Activated B cell treated with CpG ODN at 0.5 μM for 24 hours (primary cell): ENCODE measurements at places on chromosomes 3 and 15.
A peak's percentile ranks its signal among the peaks of the same experiment; 100 is the strongest.

GRCh38 chr3:43521941-43522340 is 99.9 kb downstream of the ANO10 start:
- DNase-seq: no peak

DNA sequence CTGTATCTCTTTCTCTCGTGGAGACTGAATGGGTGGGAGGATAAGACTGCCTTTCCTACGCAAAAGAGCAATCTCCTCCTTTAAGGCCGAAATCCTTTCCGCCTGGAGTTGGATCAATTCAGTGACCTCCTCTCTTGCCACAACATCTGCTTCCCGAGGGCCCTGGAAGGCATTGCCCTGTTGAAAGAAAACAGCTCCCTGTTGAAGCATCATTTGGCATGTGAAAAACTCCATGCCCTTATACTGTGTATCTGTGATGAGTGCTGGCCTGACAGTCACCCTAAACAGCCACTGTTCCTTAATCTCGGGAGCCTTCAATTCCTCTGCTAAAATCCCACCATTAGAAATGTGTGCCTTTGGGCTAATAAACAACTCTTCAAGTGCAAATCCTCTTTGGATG is 80.2 kb downstream of the BOC start:
- DNase-seq: no peak

GRCh38 chr3:126476166-126477060 is 722 bp upstream of the ZXDC start:
- peak; percentile 62 for DNase-seq

GRCh38 chr3:12579905-12580304 is 23.0 kb downstream of the MKRN2 start:
- DNase-seq: no peak

DNA sequence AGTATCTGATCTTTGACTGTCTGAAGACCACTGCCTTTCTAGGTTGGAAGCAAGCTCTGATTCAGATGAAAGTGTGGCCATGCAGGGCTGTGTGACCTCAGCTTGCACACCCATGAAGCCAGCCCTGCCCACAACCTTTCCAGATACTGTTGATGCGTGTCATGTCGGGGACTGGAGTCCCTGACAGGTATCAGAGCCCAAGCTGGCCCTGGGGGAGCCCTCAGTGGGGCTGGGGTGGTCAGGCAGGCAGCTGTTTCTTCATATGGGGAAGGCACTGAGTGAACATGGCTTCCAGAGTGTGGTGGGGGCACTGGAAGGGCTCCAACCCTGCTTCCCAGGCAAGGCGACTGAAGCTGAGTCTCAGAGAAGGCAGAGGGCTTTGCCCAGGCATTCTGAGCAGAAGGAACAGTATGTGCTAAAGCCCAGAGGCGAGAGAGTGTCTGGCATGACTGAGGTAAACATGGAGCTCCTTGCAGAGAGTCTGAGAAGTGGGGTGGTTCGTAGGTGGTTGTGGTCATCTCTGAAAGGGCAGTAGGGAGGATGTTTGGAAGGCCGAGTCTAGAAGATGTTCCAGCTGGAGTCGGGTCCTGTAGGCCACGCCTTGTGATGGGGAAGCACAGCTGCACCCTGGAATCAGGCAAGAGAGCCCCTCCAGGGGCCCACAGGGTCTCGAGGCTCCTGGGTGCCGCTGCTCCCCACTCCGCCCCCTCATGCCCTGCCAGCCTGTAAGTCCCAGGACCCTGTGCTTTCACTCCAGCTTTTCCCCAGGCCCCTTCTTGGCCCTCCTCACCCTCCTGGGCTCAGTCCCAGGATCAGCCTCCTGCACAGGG is 122.2 kb downstream of the EEFSEC start:
- DNase-seq: no peak

GRCh38 chr15:91099616-91099994 is 452 bp upstream of the SV2B start:
- DNase-seq: no peak

- no peak for DNase-seq
Measured at GRCh38 chr3:138673641-138674530, 65.3 kb downstream of the FAIM start.

DNA sequence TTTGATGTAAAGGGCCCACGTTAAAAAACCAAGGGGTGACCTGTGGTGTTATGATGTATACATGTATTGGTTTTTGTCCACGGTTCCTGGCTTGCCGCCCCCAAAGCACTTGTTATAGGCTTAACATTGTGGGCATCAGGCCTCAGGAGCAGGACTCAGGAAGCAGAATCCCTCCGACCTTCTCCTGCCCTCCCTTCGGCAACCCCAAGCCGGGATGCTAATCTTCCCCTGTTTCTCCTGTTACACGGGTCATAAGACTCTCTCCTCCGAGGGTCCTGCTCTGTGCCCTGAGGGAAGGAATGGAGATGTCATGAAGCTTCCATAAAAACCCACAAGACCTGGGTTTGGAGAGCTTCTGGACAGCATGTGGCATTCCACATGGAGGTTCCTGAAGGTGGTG is 48.8 kb downstream of the RPLP1 start:
- DNase-seq: no peak

DNA sequence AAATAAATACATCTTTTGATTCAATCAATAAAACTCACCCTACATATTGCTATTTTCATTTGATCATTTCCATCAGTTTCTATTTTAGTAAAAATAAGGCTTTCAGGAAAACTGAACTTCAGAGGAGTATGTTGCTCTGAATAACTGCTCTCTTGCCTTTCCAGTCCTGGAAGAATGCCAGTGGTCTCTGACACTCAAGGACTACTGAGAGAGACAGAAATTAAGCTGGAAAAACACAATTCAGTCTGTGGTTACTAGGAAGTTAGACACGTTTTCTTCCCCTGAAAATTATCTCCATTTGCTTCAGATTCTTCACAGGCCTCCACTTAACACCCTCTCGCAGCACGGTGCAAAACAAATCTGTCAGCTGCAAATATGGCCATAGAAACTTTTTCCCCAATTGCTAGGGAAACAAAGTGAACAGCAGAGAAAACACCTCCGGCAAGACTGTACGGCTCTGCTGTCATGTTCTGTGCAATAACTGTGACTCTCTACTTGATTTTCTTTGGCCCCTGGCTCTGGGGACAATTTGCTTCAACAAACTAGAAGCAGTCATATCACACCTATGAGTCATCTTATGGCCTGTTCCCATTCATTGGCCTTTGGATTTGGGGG is 353.0 kb downstream of the MAGI1 start:
- no peak for DNase-seq

DNA sequence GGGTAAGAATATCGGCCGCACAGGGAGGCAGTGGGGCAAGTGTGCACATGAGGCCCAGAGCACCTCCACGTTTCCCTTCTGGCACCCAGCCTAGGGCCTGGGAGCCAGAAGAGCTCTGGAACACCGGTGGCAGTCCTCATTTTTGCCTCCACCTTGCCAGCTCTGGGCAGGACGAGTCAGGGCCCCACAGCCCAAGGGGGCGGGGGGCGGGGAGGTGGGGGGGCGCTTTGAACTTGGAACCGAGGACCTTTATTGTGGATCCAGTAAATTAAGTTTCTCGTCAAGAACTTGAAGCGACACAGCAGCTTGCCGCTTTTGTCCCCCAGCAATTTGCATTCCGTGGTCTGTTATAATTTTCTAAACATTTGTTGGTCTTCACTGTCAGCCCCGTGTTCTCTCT is 66.8 kb downstream of the SLC6A11 start:
- no peak for DNase-seq

- DNase-seq: no peak
Measured at GRCh38 chr3:142595141-142595540, 1.1 kb upstream of the PLS1 start.

- DNase-seq: no peak
Measured at GRCh38 chr15:59379531-59379930, 6.9 kb upstream of the MYO1E start.

DNA sequence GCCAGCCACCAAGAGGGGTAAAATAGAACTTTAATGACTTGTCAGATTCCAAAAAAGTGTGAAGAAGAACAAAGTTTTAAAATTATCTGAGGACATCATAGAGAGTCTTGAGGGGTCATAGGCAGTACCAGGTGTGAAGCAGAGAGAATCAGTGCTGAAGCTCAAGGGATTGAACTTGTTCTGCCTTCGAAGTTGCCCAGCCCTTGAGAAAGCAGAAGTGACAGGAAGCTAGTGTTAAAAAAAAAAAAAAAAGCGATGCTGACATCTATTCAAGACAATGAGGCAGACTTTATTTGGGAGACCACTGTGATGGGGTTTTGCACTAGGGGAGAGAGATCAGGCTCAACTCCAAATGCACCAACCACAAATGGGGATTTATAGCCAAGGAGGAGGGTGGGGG is 21.8 kb downstream of the FBXO22 start:
- DNase-seq: no peak

DNA sequence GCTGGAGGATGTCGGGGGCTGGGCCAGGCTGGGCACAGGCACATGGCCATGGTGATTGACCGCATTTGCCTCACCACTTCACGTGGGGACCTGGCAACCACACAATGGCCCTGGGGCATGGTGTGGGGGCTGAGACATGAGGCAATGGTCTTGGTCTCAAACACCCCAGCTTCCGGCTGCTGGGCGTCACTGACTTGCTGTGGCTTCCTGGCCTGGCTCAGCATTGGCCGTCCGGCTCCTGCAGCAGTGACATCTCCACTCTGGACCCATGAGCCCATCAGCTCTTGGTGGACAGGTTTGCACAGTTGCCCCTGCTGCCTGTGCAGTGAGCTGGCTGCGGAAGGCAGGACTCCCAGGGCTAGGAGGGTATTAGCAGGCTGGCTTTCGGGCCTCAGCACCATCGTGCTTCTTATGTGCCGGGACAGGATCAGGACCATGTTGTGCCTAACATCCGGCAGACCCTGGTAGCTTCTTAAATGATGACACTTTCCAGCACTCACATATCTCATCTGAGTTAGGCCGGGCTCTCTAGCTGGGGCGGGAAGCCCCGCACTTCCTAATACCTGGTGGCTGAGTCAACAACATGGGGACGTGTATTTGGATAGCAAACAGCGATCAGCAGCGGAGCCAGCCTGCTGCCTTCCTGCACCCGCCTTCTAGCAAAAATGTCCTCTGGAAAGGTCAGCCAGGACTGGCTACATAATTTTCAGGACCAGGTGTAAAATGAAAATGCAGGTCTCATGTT is 34.1 kb downstream of the ZNF710 start:
- no peak for DNase-seq

- no peak for DNase-seq
Measured at GRCh38 chr15:66133247-66133885, 120.2 kb downstream of the MEGF11 start.

DNA sequence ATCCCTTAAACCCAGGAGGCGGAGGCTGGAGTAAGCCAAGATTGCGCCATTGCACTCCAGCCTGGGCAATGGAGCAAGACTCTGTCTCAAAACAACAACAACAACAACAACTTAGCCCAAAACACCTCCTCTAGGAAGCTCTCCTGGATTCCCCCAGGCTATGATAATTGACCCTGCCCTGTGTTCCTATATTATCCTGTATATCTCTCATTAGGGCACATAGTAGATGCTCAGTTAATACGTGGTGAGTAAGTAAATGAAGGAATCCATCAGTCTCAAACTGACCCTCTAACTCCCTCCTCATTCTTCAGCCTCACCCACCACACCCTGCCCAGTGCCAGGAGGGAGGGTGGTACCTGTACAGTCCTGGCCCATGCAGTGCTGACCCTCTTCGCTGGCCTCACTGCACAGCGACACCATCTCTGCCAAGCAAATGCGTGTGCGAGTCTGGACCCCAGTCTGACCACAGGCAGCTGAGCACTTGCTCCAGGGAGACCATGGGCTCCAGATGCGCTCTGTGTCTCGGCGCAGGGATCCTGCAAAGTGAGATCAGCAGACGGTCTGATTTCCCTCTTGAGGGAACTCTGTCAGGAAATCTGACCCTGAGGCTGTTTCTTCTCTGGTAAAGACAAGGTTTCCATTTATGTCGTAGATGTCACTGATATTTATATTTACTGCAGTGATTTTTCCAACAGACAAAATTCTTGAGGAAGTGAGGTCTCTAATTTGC is 6.2 kb downstream of the CILP start:
- DNase-seq: no peak

DNA sequence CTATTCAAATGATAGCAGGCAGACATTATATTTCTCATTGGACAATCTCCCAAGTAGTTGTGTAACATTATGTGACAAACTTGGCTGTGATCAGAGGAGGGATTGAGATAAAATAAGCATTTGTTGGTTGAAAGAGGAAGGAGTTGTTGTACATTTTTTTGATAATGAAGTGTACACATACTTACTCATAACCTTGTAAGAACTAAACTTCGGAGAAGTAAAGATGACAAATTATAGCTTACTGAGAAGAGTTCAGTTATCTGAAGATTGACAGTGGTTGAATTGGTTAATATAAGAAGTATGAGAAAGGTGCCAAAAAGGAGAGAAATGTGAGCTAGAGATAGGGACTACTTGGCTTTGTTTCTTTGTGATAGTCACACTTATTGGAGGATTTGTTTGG is 32.6 kb downstream of the STT3B start:
- no peak for DNase-seq

- no peak for DNase-seq
Measured at GRCh38 chr15:31296646-31297574, 29.7 kb upstream of the KLF13 start.

GRCh38 chr15:73325191-73325861 is 43.4 kb downstream of the HCN4 start:
- DNase-seq: peak; percentile 11

- no peak for DNase-seq
Measured at GRCh38 chr3:46429671-46430070, 22.6 kb downstream of the CCRL2 start.

GRCh38 chr3:97691354-97691753 is 73.2 kb upstream of the ARL6 start:
- no peak for DNase-seq

GRCh38 chr3:45986303-45986982 is 9.2 kb downstream of the FYCO1 start:
- no peak for DNase-seq

DNA sequence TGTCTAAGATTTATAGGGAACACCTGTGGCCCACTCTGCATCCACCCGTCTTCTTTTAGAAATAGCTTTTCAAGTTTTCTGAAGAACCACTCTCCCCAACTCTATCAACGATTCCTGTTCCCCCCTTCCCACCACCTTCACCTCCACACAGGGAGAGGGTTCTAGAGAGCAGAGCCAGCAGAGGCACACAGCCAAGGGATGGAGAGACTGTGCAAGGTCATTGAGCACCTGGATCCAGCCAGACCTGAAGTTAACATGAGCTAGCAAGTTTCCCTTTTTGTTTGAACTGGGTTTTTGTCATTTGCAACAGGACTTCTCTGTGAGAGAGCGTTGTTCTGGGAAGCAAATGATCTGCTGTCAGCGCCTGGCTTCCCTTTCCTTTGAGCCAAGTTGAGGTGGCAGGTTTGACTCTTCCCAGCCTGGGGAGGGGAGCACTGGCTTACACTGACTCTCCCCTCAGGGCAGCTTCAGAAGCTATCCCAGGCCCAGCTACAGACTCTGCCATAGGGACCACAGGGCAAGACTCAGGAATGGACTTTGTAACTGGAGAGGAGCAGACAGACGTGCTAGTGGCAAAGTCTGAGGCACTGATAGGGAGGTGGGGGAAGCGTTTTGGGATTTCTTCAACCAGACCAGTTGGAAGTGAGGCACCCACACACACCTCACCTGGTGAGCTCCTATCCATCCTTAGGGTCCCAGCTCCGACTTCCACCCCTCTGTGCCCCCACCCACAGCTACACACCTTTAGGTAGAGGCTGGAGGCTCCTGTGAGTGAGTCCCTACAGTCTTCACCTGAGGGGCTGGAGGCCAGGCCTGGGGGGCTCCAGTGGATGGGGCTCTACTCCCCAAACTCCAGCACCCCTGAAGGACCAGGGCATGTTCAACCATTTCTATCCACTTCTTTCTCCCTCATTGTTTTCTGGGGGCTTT is 19.4 kb upstream of the PLXNA1 start:
- no peak for DNase-seq
